ENCODE measurements at places on chromosomes 16 and 17.
A peak's percentile ranks its signal among the peaks of the same experiment; 100 is the strongest.

GRCh38 chr16:87410968-87411367 lies 18.8 kb downstream of the MAP1LC3B start:
- no peak for DNase-seq

DNA sequence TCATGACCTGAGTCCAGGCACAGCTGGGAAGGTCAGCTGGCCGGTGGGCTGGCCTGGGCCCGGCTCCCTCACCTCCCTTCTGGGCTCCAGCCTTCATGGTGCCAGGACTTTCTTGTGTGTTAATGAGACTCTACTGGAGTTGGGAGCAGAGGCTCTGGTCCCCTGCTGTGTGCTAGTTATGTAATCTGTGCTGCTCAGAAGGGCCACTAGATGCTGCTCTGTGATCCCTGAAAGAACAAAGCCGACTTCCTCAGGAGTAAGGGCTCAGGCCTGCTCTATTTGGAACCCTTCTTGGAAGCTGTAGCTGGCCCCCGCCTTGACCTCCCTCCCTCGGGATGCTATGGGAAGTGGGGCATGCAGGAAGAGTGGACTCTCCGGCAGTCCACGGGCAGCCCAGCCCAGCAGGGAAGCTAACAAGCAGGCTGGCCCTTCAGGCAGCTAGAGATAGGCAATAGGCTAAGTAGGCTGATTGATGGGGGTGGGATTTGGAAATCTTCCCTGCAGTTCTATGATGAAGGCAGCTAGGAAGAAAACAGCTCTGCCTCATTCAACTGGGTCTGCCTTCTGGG lies 3.3 kb upstream of the CDK5R1 start:
- DNase-seq = peak; percentile 89

- no peak for DNase-seq
These were observed 39.5 kb downstream of the SMARCE1 start for GRCh38 chr17:40608061-40608581.

- no peak for DNase-seq
These were observed 120.1 kb downstream of the SLC39A11 start for GRCh38 chr17:72972263-72972951.

DNA sequence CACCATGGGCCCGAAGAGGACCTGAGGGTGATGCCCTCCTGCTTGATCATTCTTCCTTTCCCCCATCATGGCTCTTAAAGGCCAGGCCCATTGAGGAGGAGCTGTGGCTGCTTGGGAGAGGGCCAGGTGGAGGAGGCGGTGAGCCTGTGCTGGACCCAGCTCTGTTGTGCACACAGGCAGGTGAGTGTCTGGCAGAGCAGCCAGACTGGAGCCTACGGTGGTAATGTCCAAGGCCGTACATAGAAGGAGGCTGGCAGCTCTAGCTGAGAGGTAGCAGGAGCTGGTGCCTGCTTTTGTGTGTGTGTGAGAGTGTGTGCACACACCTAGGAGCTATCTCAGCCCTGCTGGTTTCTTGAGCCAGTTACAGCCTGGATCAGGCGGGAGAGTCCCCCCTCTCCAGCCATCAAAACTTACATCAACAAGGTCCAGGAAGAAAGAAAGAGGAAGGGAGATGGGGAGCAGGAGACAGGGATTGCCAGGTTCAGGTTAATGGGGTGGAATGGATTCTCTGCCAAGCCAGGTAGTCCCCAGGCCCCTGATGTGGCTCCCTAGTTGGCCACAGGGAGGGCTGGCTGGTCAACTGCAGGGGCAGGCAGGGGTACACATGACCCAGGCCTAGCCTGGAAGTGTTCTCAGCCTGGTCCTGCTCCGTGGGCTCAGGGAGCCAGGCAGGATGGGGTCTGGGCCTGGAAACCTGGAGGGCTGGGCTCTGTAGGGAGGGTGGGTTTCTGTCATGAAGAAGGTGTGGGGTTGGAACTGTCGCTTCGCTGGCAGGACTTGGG lies 107.1 kb downstream of the RAP1GAP2 start:
- no peak for DNase-seq

DNA sequence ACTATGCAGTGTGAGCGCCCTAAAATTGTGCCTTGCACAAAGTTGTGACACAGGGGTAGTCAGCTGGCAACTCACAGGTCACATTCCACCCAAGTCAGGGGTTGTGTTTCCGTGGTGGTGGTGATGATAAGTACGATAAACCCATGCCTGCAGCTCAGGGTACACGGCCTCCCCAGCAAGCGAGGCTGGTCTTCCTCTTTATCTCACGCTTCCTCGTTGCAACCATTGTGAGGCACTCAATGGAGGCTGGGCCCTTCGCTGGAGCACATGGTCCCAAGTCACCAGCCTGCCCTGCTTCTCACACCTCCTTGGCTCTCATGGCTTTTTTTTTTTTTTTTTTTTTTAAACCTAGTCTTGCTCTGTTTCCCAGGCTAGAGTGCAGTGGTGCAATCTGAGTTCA lies 307.5 kb downstream of the CPPED1 start:
- DNase-seq = no peak

GRCh38 chr16:88810912-88811768 lies 588 bp downstream of the APRT start:
- DNase-seq = peak; percentile 90

- DNase-seq = no peak
These were observed 812 bp upstream of the MYOCD start for GRCh38 chr17:12664894-12665262.

DNA sequence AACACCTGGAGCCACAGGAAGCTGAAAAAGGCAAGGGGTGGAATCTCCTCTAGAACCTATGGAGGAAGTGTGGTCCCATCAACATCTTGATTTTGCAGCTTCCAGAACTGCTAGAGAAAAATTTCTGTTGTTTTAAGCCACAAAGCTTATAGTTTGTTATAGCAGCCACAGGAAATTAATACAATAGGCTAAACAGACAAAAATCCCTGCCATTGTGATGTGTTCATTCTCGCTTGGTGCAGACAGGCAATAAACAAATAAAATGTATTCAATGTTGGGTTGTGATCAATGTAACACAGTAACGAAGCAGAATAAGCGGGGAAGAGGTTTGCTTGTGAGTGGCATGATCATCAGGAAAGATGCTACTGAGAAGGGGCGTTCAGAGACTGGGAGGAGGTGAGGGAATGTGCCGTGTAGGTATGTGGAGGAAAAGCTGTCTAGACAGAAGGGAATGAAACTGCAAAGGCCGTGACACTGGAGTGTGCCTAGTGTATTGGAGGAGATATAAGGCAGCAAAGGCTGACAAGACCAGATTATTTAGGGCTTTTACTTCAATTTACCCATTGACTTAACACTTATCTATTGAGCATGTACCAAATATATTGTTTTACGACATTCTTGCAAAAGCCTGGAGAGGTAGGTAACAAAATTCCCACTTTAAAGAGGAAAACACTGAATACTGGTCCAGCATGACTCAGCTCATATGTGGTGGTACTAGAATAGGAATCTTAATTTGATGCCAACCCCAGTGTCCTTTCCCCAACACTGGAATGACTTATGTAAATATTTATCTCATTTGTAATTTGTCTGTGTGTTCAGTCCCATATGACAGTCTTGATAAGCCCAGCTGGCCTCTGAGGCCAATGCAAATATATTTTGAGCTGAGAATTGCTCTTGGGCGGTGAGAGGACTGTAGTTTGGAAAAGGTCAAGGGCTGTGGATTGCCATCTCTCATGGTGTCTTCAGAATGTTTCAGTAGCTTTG lies 375.9 kb downstream of the CDH13 start:
- DNase-seq = no peak

DNA sequence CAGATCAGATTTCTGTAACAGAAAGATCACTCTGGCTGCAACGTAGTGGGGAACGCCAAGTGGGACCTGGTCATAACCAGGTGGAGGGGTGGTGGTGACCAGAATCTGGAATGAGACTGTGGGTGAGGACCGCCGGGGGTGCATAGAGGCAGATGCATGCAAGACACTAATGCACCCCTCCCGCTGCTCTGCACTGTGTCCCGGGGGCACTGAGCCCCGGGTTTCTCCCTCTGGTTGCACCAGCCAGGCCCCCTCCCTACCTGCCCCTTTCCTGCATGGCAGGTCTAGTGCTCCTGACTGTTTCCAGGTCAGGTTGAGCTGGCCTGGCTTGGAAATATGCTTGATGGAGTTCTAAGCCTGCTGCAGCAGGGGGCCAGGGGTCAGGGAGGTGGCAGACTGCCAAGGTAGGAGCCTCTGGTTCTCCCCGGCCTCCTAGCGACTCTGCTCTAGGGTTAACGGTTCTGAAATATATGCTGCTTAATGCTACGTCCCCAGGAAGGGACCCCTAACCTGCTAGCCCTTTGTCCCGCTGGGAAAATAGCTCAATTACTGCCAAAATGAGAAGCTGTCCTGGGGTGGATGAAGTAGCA lies 94.3 kb downstream of the SDK2 start:
- DNase-seq = no peak

GRCh38 chr16:53968454-53968853 lies 264.5 kb downstream of the FTO start:
- DNase-seq = no peak

DNA sequence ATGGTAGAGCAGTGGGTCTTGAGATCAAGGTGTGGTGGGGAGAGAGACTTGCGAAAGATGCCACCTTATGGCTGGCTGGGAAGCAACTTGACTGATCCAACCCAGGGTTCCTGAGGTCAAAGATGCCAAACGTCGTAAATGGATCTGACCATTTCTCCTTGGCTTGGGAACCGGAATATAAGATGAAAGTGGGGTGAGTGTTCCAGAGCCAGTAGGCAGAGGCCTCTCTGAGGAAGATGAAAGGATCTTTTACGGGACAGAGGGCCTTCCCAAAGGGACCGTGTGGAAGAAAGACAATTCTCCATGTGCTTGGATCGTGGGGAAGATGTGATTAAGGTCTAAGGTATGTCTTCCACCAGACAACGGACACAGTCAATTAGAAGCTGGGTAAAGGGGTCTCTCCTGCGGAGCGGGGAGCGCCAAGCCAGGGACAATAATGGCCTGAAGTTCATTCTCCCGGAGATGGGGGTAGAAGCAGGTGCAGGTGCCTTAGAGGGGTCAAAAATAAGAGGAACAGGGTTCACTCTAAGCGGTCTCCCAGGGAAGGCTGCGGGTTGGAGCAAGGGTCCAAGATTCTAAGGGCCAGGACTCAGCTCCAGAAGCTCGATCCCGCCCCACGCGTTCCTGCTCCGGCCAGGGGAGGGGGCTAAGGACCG lies 800 bp downstream of the FXR2 start:
- no peak for DNase-seq

DNA sequence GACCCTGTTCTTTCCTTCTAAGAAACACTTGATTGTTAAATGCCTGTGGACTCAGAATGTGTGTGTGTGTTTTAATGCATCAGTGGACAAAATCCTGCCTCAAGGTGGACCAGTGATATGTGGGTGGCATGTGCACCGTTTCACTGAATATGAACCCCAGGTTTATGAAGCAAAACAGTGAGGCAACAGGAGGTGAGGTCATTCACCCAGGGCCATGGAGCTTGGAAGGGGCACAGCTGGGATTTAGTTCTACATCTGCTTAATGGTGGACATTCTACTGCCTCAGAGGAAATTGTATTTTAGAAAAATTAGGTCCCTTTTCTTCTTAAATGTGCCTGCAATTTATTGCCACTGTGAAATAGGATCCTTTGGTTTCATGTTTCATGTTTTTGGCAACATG lies 549.5 kb upstream of the EEF2KMT start:
- DNase-seq = no peak

- no peak for DNase-seq
These were observed 138.3 kb downstream of the CHD9NB start for GRCh38 chr16:52914428-52914827.

DNA sequence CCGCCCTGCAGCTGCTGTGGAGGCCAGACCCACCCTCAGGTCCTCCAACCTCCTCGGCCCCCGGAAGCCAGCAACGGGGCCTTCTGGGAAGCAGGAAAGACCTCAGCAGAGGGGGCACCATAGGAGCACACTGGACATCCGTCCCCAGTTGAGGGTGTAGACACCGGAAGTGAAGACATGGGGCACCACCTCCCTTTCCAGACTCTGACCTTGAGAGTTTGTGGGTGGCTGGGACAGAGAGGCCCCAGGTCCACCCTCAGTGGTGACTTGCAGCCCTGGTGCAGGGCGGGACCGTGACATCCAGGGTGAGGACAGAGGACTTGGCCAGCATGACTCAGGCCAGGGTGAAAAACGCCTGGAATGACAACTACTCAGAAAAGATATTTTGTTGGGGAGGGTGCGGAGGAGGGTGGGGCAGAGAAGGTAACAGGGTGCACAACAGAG lies 19.9 kb downstream of the CEP295NL start:
- no peak for DNase-seq

DNA sequence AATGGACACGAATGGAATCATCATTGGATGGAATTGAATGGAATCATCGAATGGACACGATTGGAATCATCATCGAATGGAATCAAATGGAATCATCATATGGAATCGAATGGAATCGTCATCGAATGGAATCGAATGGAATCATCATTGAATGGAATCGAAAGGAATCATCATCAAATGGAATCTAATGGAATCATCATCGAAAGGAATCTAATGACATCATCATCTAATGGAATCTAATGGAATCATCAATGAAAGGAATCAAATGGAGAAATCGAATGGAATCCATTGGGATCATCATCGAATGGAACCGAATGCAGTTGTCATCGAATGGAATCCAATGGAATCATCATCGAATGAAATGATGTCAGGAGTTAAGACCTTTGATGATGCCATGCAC lies 154.9 kb downstream of the SHCBP1 start:
- no peak for DNase-seq

- DNase-seq = no peak
These were observed 72.5 kb downstream of the ABCC6 start for GRCh38 chr16:16150878-16151152.

- DNase-seq = no peak
These were observed 53.7 kb downstream of the NT5M start for GRCh38 chr17:17356931-17357270.
